ENCODE measurements at places on chromosomes 1 and 21.

DNA sequence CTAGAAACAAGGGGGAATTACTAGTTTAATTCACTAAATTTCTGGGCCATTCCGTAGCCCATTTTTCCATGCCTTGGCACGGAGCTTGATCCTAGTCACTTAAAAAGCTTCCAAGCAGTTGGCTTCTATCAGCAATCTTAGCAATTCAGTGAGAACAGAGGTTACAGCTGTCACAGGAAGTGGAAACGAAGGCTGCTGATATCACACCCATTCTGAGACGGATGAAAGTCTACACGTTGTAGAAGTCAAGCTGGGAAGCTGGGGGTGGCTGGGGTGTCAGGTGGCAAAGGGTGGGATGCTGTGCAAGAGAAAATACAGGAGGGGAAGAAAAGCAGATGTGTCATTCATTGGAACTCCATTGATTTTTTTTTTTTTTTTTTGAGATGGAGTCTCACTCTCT is 11.8 kb upstream of the STMN1 start:
- no peak for DNase-seq

GRCh38 chr1:182802006-182802803 is 12.6 kb downstream of the NPL start:
- DNase-seq = no peak

- DNase-seq = no peak
Observed at GRCh38 chr1:162951553-162952315, 90.8 kb upstream of the CCDC190 start.

DNA sequence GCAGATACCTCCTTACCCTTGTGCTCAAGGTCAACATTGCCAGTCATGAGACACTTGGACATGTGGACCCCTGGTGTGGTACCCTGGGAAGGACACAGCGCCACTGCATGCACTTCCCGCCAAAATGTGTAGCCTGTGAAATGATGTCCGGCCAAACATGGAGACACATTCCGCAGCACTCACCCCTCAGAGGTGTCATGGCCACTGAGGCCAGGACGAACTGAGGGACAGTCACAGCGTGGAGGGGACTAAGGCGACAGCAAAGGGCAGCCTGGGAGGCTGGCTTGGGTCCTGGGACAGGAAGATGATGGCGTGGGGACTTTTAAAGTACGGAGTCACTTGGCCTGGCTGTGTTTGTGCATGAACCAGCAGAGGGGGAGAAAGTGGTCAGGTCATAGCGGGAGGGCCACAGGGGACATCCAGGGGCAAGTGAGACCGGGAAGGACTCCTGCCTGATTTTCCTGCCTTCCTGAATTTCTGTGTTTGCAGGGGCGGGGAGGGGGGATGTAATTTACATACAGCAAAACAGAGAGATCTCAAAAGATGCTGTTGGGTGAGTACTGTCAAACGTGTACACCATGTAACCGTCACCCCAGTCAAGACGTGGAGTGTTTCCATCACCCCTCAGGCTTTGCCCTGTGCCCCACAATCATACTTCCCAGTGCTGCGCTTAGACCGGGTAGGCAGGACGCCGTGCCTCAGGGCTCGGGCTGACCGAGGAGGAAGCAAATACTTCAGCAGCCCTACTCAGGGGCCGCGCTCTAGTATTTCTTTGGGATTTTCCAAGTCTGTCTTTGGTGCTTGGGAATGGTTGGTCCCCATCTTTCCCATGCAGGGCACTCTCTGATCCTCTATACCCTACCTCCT is 45.2 kb downstream of the WDR4 start:
- DNase-seq = no peak

DNA sequence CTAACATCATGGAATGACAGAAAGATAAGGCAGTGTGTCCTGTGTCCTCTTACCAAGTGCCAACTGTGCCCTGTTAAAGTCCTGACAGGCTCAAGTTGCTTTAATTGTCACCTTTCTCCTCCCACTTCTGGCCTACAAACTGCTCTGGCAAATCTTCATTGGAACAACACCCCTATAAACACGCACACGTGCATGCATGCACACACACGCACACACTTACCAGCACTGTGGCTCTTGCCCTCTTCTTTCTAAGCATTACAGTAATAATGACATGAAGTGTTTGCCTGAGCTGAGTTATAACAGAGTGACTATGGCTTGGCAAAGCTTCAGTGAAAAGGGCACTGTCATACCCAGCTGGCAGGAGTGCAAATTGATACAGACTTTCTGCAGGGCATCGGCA is 82.3 kb upstream of the SYT6 start:
- DNase-seq = no peak

DNA sequence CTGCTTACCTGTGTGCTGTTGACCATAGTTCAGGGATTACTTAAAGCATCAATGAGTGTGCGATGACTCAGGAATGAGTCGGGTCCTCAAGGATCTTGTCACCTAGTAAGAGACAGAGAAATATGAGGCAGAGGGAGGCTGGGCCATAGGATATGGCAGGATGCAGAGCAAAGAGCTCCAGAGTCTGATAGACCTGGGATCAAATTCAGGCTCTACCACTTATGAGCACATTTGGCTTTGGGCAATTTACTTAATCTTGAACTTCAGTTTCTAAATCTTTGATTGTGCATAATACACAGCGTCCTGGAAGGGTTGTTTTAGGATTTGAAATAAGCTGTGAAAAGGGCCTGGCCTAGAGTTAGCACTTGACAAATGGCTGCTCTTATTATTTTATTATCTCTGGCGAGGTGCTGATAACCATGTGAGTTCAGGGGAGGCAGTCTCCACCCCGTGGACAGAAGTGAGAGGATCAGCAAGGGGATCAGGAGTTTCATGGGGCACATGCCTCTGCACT is 94.5 kb downstream of the ROR1 start:
- no peak for DNase-seq

DNA sequence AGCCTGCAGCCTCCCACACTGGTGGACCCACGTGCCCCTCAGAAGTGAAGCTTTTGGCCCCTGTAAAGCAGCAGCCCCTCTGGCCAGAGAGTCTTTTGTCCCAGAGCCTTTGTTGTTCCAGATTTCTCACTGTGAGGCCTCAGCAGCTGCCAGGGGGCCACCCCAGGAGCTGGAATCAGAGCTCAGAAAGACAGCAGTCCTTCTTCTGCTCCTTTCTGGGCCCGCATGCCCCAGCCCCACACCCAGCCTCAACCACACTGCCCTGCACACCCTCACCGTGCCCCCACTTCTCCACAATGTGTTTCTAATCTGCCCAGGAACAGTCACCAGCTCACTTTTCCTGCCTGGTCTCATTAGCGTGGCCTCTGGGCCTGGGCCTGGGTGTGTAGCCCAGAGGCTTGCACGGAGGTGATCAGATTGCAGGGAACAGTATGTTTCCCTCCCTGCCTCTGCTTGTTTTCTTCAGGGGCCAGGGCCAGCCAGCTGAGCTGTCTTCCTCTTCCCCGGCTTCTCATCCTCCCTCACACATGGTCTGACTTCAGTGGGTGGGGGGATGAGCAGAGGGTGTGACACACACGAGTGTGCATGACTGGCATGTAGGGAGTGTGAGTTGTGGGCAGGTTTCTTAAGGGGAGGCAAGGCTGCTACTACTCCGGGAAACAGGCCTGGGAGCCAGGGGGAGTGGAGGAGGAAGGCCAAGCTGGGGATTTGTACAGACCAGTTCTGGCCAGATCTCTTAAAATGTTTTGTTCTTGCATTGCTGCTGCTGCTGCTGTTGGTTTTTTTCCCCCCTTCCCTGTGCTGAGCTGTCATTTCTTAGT is 82.5 kb upstream of the ZNF648 start:
- no peak for DNase-seq

DNA sequence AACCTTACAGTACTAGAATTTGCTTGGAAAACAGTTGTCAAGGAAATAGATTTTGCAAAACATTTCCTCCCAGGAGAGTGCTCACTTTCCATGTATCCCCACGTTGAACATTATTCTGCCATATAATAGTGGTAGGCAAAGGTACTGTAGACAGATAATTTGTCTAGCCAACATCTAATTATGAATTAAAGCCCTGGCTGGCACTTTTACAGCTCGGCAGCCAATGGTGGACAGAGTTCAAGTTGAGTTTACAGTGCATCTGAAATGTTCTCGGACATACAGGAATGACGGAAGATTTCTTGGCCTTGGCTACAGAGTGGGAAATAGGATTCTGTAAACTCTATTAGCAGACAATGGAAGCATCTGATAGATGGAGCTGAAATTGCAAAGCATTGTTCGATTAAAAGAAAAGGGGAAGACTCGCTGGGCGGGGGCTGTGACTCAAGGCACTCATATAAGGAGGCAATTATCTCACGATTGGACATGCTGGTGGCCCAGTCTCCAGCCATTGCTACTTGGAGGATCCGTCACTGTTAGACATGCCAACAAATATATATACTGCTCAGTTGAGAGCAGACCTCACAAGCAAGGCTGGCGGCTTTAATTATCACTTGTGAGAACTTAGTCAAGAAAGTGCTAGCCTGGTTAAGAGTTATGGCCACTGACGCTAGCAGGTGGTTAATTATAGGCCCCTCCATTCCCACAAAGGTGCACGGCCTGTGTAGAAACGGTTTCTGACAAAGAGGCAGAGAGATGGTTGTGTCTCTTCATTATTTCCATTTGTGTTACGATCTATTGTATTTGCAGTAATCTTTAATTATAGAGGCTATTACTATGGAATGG is 48.0 kb downstream of the MAN1C1 start:
- DNase-seq = no peak

DNA sequence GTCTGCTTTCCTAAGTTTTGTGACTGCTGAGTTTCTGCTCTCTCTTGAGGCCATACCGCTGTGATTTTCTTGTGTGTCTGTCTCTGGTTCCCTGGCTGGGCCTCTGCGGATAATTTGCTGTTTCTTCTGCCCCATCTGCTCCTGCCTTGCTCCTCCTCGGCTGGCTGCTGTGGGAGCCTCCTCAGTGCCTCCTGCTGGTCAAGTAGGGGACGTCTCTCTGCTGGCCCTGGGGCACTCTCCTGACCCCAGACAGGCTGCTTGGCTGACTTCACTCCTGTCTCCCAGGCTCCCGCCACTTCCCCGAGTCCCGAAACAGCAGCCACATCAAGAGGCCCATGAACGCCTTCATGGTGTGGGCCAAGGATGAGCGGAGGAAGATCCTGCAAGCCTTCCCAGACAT is 28.5 kb downstream of the ETNK2 start:
- DNase-seq = no peak

- DNase-seq = no peak
Observed at GRCh38 chr1:112697781-112698201, 9.1 kb downstream of the RHOC start.

- DNase-seq = no peak
Observed at GRCh38 chr1:83735526-83735925, 263.4 kb downstream of the TTLL7 start.

- no peak for DNase-seq
Observed at GRCh38 chr1:232979558-232979957, 29.1 kb downstream of the NTPCR start.

GRCh38 chr21:46100020-46100419 is 2.1 kb downstream of the COL6A2 start:
- DNase-seq = no peak

DNA sequence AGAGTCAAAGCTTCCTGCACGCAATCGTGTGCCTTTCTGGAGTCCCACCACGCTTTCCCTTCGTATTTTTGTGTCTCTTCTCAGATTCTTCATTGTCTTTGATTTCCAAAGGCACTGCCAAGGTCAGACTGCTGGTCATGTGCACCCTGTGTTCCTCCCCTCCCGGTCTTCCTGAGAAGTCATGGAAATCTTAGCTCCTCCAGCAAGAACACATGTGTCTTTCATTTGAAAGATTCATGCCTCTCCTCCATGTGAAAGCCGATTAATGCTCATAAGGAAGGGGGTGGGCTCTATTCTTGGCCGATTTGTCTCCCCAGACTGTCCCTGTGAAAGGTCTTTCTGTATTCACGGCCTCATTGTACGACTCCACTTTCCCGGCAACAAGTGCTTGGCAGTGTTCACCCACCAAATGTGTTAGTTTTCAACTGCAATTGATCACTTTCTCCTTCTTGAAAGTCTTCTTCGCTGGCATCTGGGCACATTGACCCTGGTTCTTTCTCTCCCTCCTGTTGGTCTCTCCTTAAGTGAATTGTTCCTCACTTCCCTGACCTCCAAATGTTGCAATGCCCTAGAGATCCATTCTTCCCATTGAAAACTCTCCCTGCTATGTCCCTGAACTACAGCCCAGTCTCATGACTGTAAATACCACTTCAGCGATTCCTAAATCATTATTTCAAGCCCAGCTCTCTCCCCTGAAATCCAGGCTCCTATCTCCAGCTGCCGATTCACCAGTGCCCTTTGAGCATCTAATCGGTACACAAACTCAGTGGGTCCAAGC is 25.4 kb downstream of the MX2 start:
- DNase-seq = no peak

DNA sequence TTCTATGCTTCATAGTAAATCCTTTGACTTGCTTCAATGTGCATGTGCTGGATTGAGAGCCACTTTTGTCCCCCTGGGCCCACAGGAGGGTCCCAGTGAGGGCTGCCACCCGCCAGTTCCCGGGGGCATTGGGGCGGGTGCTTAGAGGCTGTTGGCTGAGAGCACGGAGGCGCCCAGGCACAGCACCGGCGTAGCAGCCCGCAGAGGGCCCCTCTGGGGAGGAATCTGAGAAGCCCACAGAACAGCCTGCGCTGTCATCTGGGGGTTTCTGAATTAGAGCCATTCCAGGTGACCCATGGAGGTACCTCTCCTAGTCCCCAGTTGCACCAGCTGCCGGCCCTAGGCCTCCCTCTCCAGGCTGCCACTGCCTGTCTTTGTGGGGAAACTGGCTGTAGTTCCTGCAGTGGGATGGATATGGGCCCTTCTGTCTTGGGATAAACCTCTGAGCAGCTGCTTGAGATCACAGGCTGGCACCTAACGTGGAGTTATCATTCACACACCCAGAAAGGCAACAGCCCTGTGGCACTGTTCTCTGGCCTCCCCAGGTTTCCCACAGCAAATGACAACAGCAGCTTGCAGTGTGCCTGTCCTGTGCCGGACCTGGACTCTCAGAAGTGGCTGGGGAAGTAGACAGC is 39.5 kb downstream of the TMEM51 start:
- DNase-seq = no peak

- DNase-seq = no peak
Observed at GRCh38 chr21:46294647-46295176, 8.6 kb downstream of the YBEY start.

DNA sequence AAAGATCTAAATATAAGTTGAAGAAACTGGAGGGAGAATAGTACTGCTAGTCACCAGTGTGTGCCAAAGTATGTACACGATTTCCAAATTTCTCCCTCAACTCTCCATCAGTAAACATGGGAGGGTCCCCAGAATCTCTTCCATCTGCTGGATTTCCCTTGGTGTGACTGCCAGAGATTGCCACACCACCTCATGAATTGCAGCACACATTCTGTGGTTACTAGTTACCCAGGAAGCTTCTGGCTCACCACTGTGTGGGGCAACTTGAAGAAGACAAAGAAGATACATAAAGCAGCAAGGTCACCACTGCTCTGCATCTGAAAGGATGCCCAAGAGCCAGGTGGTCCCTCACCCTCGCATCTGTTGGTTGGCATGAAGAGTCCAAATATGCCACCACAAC is 191.7 kb upstream of the ESRRG start:
- no peak for DNase-seq

DNA sequence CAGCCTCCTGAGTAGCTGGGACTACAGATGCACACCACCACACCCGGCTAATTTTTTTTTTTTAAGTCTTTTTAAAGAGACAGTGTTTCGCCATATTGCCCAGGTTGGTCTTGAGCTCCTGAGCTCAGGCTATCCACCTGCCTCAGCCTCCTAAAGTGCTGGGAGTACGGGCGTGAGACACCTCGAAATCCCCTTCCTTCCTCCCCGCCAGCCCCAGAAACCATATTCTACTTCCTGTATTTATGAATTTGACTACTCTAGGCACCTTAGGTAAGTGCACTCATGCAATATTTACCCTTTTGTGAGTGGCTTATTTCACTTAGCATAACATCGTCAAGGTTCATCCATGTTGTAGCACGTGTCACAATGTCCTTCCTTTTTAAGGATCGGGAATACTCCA is 6.9 kb upstream of the LRP8 start:
- no peak for DNase-seq

- DNase-seq = no peak
Observed at GRCh38 chr1:198520524-198521254, 19.8 kb downstream of the ATP6V1G3 start.

All from stimulated activated CD4-positive, alpha-beta T cell treated with anti-CD3 and anti-CD28 coated beads, Interleukin-15, amount 100 ng/mL, for 1 hour (primary cell).